ENCODE measurements at places on chromosomes 11 and 22.

- DNase-seq: no peak
Observed at GRCh38 chr22:22110548-22111266, 128.1 kb upstream of the TOP3B start.

- no peak for DNase-seq
Observed at GRCh38 chr11:110433393-110434333, 3.9 kb downstream of the FDX1 start.

DNA sequence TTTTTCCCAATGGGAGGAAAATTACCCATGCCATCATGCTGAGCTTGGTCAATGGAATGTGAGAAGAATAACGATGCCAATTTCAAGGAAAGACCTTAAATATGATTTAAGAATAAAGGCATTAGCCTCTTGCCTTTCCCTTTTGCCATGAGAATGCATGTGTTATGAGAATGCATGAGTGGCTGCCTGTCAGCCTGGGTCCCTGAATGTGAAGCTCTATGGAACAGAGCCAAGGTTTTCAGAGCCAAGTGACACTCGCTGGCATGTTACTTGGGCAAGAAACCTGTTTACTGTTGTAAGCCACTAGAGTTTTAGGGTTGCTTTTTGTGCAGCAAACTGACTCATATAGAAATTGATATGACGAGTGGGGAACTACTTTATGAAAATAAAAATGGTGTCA is 75.7 kb downstream of the JRKL start:
- DNase-seq: peak; percentile 28

- no peak for DNase-seq
Observed at GRCh38 chr11:123180166-123180565, 14.9 kb downstream of the CLMP start.

DNA sequence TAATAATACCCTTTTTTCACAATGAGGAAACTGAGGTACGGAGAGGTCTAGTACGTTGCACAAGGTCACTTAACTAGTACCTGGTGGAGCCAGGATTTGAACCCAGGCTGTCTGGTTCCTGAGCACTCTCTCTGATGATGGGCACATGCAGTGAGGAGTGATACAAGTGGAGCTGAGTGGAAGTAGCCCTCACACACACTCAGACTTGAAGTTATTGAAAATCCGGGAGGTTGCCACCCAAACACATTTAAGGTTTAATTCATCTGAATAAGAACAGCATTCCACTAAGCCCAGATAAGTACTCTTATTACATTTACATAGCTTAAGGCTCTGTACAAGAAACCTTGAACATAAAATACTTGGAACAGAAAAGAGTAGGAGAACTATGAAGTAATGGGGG is 4.8 kb downstream of the GRAP2 start:
- DNase-seq: no peak

- no peak for DNase-seq
Observed at GRCh38 chr22:29003975-29004646, 57.5 kb downstream of the C22orf31 start.

- DNase-seq: no peak
Observed at GRCh38 chr11:130318031-130318673, 3.4 kb upstream of the ZBTB44 start.

- no peak for DNase-seq
Observed at GRCh38 chr11:35033011-35033410, 106.0 kb upstream of the CD44 start.

- DNase-seq: no peak
Observed at GRCh38 chr11:23679041-23679440, 817.8 kb upstream of the LUZP2 start.

DNA sequence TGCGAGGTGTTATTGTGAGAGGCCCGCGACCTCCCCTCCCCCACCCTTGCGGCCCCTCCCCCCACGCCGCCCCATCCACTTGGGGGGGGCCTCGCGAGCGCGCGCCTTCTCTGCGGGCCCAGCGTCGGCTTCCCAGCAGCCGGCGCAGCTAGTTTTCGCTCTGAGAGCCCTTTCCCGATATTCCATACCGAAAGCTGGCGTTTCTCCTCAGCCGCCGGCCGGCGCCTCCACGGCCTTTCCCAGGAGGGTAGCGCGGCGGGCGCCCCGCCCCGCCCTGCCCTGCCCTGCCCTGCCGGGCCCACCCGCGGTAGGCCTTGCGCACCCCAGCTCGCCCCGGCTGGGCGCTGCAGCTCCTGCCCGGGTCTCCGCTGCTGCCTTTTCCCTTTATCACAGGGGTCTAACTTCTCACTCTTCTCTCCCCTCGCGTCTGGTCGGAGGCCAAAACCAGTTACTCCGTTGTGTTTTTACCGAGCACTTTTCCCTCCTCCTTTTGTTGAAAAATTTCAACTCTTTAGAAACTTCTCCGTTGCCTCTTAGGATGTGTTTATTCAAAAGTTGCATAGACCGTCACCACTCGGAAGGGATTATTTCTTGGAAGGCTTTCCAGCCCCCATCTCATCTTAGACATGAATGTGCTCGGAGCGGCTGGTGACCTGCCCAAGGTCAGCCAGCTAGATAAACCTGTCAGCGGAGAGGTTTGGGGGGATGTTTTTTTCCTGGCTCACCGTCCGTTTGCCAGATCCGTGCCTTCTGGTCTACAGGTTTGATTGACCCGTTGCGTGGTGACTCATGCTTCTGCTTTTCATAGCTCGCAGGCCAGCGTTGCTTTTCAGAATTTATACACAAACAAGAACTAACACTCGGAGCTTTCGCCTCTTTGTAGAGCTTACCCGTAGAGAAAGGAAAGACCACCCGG is 648 bp downstream of the PAFAH1B2 start:
- no peak for DNase-seq

DNA sequence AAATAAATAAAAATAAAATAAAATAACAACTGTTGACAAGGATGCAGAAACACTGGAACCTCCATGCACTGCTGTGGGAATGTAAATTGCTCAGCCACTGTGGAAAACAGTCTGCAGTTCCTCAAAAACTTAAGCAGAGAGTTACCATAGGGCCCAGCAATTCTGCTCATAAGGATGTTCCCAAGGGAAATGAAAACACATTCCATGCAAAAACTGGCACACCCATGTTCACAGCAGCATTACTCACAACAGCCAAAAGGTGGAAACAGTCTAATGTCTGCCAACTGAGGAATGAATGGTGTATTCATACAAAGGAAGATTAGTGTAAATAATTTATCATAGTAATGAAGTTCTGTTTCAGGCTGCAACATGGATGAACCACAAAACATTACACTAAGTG is 3.2 kb upstream of the KRTAP5-10 start:
- DNase-seq: no peak

GRCh38 chr11:45617871-45618601 is 47.4 kb downstream of the CHST1 start:
- no peak for DNase-seq

GRCh38 chr11:13249177-13249576 is 28.4 kb upstream of the BMAL1 start:
- no peak for DNase-seq

DNA sequence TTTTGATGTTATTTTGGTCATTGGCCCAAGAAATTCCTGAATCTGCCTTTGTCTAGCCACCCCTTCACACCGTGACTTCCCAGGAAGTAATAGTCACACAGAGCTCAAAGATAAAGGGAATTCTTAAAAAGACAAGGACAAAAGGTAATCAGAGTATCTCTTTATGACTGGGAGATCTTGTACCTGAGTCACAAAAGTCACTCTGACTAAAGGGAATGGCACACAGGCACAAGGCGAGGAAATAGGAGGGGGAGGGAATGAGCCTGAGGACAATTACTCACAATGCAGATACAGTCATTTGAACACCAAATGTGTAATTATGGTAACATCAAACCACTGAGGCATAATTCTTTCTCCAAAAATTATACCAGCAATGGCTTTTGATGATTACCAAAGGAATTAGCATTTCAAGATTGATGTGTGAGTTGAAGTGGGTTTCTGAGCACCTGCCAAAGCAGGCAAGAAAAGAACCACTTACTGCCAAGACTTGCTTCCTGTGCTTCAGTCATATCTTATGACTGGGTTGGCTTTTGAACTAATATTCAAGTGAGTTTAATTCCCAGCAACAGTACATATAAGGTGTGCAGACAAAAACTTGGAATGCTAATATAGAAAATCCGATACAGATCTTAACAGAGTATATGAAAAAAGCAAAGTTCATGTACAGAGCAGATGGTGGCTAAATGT is 856.4 kb downstream of the LRRC4C start:
- DNase-seq: no peak

- DNase-seq: no peak
Observed at GRCh38 chr11:95547186-95547585, 242.4 kb downstream of the FAM76B start.

DNA sequence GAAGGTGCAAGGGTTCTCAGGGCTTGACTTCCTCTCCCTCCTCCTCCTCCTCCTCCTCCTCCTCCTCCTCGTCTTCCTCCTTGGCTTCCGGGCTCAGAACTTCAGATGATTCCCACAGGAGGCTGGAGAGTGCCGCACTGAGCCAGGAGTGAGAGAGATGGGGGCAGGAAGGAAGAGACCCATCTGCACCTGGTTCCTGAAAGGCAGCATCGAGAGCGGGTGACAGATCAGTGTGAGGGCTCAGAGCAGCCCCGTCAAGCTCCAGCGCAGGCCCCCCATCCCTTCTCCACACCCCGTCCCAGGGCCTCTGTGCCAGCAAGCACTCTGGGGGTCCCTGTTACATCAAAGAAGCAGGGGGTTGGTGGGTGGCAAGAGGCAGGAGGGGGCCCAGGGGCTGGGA is 51.5 kb downstream of the ELFN2 start:
- no peak for DNase-seq

GRCh38 chr22:42273855-42274451 is 3.5 kb upstream of the TCF20 start:
- DNase-seq: no peak

DNA sequence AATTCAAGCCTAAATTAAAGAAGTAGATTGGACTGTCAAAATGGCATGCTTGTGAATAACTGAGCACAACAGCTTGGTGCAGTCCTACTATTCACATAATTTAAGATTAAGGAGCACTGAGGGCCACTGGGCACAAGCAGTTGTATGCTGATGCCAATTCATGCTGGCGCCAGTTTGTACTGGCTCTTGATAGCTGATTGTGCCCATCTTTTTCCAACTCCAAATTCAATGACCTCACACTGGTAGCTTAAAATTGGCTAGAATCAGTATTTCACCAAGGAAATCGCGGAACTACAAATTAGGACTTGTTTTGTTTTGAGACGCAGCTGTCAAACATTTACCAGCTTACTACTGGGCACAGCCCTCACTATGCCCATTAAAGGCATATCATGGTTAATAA is 969.2 kb downstream of the JRKL start:
- DNase-seq: no peak

Measured in NCI-H2081 treated with DMSO at 0.1 percent for 48 hours (cell line).